A549 treated with AZD2906 at 1 μM for 4 hours (cell line): ENCODE measurements at places on chromosomes 7 and 10. TPM values are rescaled to one million over a fixed set of nuclear protein-coding genes. Genes with fewer than 3 reads are reported as not detected.

RBAK gene
- total RNA-seq = 5.0 to 7.1 TPM (median 5.5 TPM) in 5 replicates

HMX2 gene
- 0.07 to 0.17 TPM (median 0.08 TPM) in 3 of 5 replicates, not detected in the others for total RNA-seq

CCL26 gene
- total RNA-seq = 7.7 to 10.9 TPM (median 7.9 TPM) in 5 replicates

WASL gene
- total RNA-seq = 18.8 to 24.6 TPM (median 22.5 TPM) in 5 replicates

ITIH2 gene
- 0.19 to 0.32 TPM (median 0.29 TPM) in 5 replicates for total RNA-seq

TAC1 gene
- total RNA-seq = 0.07 TPM in 1 of 5 replicates, not detected in the others
